Frontal cortex (tissue), 4 donors: ENCODE measurements at places on chromosomes 3 and 15.

DNA sequence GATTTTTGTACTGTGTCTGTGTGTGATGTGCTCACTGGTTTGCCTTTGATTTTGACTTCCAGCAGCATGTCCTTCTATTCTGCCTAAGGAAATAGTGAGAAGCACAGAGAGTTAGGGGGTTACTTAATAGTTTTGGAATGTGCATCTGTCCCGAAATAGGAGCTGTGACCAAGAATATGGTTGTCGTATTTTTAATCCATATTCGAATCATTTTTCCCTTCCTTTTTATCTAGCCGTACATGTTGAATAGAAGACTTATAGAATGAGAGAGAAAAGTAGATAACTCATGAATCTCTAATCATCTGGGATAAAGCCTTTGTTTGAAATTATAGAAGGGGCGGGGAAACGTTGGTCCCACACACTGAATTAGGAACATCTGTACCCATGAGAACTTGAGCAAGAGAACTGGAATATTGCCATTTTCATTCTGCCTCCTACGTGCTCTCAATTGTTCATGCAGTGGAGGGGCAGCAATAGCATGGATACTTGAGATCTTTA, 23.6 kb downstream of the CRTC3 start:
- no peak for DNase-seq

GRCh38 chr15:79944622-79945021, 26.4 kb downstream of the BCL2A1 start:
- DNase-seq: no peak

- no peak for DNase-seq
These were observed 421.4 kb downstream of the MECOM start for GRCh38 chr3:169241991-169242707.

GRCh38 chr3:89002191-89002590, 105.2 kb upstream of the EPHA3 start:
- no peak for DNase-seq

- no peak for DNase-seq
These were observed 59.7 kb downstream of the SEMA3G start for GRCh38 chr3:52385157-52385556.

DNA sequence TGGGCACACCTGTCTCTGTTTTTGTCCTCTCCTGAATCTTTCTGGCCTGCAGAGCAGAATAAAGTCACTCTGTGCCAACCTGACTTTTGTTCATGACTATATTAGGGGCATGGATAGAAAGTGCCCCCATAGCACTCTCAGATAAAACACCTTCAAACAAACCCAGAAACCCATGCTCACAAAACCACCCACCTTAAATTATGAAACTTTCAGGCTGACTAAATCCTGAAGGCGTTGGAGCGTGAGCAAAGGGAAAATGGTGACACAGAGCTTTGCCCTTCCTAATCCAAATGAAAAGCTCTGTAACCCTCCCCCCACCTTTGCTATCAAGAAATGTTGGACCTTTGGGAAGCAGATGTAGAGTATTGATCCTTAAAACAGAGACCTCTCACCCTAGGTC, 138.9 kb downstream of the IGF1R start:
- no peak for DNase-seq

- DNase-seq: no peak
These were observed 34.8 kb upstream of the RASA2 start for GRCh38 chr3:141452045-141452444.
